ENCODE measurements at places on chromosomes 5 and 9. TPM values are rescaled to one million over a fixed set of nuclear protein-coding genes. Genes with fewer than 3 reads are reported as not detected.
A peak's percentile ranks its signal among the peaks of the same experiment; 100 is the strongest.

RFESD gene
- 129 TPM for total RNA-seq

STC2 gene
- 21.8 TPM for total RNA-seq

TMEM171 gene
- total RNA-seq: not detected

CBY3 gene
- total RNA-seq: not detected

CEL gene
- 3.0 TPM for total RNA-seq

TTC1 gene
- total RNA-seq: 55.0 TPM

DNA sequence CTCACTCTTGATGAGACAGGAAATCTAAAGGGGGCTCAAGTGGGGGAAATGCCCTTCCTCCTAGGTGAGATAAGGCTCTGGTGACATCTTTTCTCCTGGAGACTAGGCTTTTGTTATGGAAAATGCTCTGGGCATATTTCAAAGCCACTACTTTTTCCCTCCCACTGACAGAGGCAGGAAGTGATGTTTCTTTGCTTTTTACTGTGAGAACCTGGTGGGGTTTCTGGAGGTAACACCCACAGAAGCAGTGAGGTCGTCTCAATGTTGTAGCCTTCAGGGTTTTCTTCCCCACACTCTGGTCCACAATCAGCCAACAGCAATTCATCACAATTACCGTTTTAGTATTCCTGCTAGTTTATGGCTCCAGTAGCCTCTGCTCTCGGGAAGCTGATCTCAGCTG is 41.4 kb upstream of the FAM240B start:
- no peak for DNase-seq

DNA sequence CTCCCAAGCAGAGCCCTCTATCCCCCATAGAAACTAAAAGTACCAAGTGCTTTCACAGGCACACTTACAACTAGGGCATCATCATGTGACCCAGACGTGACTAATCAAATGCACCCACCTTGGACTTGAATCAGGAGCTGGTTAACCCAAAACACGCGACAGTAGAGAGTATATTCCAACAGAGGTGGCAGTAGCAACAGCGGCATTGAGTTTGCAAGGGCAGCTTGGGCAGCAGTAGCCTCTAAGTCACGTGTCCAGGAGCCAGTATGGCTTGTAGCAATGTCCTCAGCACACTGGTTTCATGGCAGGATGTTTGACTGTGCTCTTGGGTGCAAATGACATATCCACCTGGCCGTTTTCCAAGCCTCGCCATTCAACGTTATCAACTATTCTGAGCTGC is 73.4 kb upstream of the DNAH5 start:
- DNase-seq: no peak

- DNase-seq: no peak
Measured at GRCh38 chr9:91843623-91844148, 106.3 kb downstream of the ROR2 start.

- no peak for DNase-seq
Measured at GRCh38 chr5:72376381-72376780, 56.2 kb downstream of the PTCD2 start.

DNA sequence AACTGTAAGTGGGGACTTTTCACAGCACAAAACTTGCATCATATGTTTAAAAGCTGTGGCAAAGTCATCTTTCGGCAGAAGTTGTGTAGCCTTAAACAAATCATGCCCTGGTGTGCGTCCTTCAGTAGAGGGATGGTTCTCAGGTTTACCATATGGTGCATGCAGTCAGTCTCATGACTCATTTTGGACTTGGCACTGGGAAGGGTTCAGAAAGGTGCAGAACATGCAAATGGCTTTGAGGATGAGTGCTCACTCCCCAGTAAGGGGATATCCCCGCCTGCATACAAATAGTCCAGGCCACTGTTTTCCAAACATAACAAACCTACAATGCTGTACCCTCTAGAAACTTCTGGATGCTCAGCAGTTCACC is 260.3 kb downstream of the NDUFS4 start:
- DNase-seq: no peak

GRCh38 chr5:352639-353611 is 31.4 kb downstream of the AHRR start:
- DNase-seq: no peak

DNA sequence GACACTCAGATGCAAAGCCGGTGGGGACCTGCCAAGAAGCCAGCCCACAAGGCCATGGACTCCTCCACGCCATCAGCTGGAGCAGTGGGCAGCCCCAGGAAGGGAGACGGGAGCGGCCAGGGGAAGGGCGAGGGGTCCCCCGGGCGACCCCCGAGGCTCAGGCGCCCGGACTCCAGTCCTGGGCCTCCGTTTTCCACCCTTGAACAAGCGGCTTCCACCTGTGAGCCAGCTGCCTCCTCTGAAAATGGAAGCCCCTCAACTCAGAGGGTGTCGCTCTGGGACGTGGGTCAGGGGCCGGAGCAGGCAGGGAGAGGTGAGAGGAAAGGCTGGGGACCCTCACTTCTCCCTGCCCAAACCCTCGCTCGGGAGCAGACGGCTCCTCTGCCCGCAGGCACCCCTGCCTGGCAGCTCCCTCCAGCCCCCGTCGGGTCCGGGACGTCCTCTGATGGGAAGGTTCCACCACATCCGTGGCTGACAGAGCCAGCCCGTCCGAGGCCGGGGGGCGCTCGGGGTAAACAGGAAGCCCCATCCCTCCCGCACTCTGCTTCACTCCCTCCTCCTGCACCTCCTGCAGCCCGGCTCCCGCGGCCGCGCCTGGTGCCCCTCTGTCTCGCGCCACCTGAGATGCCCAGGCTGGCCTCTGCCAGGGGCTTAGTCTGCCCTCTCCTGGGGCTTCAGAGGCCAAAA is 3.7 kb upstream of the EGFL7 start:
- DNase-seq: no peak

DNA sequence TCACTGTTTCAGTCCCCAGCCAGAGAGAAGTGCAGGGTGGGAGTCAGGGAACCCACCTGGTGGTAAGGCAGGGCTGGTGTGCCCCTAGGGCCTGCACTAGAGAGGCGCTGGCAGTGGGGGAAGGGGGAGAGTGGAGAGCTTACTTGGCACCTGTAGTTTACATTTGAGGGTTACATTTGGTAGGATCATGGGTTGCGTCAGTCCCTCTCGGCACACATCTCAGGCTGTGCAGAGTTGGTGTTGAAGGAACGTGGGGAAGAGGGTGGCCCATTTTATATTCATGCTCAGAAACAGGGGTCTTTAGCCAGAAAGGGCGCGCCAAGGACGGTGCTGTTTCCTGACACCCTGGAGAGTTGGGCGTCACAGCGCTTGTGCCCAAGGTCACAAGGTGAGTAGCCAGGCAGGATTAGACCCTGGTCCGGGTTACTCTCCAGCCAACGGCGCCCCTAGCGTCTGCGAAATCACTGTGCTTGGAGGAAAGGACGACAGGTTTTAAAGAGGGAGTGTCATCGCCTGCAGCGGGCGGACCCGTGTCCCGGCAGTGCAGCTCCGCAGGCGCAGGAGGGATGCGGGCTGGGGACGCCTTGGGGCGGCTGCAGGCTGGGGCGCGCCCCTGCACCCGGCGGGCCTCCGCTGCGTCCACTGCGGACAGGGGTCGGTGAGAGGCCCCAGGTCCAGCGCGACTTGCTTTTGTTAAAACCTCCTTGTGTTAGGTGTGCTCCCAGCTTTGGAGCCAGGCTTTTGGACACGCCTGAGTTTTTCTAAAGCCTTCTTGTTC is 272.6 kb downstream of the FANCC start:
- DNase-seq: no peak

- peak; percentile 39 for DNase-seq
Measured at GRCh38 chr5:95283761-95284571, 928 bp downstream of the MCTP1 start.

GRCh38 chr5:90233476-90233875 is 176.1 kb downstream of the CETN3 start:
- DNase-seq: no peak

DNA sequence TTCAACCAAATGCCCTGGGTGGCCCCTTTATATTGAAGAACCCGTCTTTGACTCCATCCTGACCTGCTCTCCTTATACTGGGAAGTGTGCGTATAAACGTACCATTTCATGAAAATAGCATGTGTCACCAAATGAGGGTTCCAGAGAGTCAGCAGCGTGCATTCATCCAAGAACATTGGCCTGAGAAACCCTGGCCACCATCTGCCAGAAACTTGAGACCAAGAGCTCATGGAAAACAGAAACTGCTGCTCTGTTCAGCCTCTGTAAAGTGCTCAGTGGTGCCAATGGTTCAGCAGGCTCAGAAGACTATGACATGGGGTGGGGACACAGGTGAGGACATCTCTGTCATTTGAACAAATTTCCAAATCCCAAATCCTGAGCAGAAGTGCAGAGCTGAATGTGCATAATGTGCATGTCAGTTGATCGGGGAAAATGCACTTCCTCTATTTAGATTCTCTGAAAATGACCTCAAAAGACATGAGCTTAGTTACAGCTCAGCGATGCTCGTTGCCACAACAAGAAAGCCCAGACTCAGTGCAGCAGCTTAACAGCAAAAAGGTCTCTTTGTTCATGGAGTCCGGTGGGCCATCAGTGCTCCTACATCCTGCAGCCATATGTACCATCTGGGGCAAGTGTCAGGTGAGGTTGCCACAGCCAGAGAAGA is 176.1 kb downstream of the ATPSCKMT start:
- no peak for DNase-seq

- no peak for DNase-seq
Measured at GRCh38 chr9:967903-968641, 8.4 kb upstream of the DMRT3 start.

DNA sequence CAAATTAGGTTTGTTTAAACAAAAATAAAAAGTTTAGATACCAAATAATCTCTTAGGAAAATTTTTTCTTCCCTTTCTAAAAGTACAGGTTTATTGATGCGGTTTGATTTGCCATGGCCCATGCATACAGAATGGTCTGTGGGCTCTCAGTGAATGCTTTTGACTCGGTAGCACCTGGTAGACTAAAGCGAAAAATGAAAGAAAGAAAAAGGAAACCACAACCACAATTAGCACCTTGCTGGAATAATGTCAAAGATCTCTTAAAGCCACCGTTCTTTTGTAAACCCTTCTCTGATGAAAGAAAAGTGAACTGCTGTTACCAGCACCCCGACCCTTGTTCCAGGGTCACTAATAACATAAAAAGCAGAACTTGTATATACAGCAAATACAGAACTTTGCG is 157.9 kb downstream of the NFIB start:
- no peak for DNase-seq

GRCh38 chr5:75523275-75523674 is 11.6 kb downstream of the POLK start:
- no peak for DNase-seq

Data from K562 (cell line).